Stimulated activated CD4-positive, alpha-beta T cell treated with anti-CD3 and anti-CD28 coated beads, Interleukin-15, amount 100 ng/mL, for 1 hour (primary cell): ENCODE measurements at places on chromosomes 1 and 21.

DNA sequence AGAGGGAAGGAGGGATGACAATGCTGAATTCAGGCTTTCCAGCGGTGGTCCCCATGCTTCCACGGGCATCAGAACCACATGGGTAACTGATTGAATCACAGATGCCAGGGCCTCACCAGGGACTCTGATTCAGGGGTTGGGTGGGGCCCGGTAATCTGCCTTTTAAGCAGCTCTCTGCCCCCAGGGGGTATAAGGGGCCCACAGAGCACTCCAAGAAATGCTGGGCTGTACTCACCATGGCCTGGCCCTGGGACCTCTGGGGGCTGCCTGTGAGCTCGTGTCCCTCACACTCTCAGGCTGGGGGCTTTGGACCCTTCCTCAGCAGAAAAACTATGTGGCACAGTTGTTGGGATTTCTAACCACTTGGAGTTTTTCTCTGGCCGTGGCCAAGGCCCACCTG, 70.6 kb downstream of the ARHGEF10L start:
- DNase-seq, result no peak

DNA sequence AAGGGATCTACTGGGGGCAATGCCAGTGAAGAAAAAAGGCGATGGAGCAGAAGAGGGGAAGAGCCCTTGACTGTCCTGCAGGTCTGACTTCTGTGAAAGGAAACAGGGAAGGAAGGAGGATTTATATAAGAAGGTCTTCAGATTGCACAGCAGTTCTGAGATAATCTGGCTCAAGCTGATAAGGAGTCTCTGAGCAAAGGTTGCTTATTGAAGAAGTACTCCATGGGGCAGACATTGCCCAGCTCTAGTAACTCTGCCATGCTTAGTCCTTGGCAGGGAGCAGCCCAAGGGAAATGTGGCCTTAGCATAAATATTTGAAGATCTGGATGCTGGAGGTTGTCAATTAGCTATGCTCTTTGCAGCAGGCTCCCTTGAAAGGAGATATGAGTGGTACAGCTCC, 15.9 kb upstream of the TTF2 start:
- DNase-seq, result no peak

DNA sequence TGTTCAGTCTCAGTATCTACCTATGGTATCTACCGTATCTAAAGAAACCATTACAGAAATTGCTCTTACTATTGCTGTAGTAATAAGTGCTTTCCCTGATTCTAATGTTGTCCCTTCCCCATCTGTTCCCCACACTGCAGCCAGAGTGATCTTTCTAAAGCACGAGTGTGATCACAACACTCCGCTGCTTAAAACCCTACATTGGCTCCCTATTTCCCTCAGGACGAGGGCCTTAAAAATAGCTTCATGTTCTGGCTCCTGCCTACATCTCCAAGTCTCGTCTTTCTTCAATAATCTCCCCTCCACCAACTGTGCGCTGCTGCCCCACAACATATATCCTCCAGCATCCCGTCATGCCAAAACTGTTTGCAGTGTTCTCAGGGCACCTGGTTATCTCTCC, 150.6 kb downstream of the SDCCAG8 start:
- no peak for DNase-seq

GRCh38 chr1:169427081-169427641, at the start of gene CCDC181:
CCDC181 (minus strand) TSS chr1:169427474; CDS start chr1:169424927, 2,547 bp downstream.
- DNase-seq, result peak; percentile 6

- peak; percentile 60 for DNase-seq
Observed at GRCh38 chr21:42234464-42235241, 15.7 kb downstream of the ABCG1 start.

GRCh38 chr1:156750191-156750672, 1.2 kb downstream of the HDGF start:
- DNase-seq, result no peak
